ENCODE measurements at places on chromosomes 1 and 21.

GRCh38 chr1:10870493-10871096 is 74.1 kb upstream of the CASZ1 start:
- DNase-seq: no peak

DNA sequence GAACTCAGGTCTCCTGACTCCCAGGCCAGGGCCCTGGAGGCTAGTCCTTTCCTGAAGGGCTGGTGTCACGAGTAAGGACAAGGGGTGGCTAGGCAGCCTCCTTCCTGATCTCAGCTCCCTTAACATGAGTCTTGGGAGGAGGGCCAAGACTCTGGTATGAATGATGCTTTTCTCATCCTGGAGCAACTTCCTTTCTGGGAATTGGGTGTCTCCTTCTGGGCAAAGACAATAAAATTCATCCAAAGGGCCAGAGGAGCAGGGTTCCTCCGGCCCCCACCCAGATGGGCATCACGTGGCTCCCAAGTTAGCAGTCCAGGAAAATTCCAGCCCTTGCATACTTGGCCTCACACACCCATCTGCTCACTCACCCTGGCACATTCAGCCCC is at the start of gene FAM167B:
Gene FAM167B, plus strand, starts transcription at position 335 of the 386 bp plus-strand sequence. CDS start 200 bp downstream, outside the sequence.
- DNase-seq: no peak

- no peak for DNase-seq
These were observed 15.4 kb downstream of the CTH start for GRCh38 chr1:70426154-70427131.

GRCh38 chr1:162639718-162640117 is 7.5 kb downstream of the DDR2 start:
- DNase-seq: no peak

DNA sequence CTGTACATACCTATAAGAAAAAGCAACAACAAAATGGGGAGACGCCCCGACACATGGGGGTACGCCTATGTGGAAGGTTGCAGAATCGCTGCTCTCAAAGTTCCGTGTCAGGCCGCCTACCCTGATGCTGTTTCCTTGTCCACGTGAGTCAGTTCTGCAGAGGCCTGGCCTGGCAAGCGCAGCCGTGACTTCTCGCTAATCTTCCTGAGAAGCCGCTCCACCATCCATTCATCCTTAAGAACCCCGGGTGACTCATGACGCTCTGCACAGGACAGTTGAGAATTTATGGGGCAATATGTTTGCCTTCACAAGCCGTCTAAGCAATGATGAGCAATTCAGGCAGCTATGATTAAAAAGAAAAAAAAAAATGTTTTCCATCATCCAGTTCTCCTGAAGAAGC is 122.3 kb upstream of the TMPRSS2 start:
- DNase-seq: no peak

DNA sequence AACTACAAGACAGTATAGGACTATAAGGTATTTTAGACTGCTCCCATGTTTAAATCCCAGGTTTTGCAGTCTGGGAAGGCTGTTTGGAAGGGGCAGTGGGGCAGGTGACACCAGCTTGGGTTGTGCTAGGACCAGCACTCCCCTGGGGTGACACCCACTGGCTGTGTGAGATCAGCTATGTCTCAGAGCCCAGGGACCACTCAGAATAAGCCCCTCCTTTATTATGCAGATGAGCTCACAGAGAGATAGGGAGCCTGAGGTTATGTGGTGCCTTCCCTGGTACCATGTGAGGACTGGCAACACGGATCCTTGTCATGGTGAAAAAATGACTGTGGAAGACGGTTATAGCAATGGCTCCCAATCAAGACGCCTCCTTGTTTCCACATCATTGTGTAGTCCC is 71.0 kb downstream of the NENF start:
- no peak for DNase-seq

DNA sequence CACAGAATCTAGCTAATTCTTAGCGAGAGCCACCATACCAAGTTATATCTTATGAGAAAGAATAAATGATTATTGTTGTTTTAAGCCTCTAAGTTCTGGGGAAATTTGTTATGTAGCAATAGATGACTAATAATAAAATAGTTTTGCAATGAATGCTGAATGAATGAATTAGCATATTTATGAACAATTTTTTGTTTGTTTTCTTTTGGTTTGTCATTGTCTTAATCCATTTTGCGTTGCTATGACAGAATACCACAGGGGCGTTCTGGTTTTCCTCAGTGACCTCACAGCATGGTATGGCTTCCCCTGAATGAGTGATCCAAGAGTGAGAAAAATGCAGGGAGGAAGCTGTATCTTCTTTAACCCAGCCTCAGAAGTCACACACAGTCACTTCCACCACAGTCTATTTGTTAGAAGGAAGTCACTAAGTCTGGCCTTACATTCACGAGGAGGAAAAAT is 53.8 kb upstream of the HPDL start:
- no peak for DNase-seq

DNA sequence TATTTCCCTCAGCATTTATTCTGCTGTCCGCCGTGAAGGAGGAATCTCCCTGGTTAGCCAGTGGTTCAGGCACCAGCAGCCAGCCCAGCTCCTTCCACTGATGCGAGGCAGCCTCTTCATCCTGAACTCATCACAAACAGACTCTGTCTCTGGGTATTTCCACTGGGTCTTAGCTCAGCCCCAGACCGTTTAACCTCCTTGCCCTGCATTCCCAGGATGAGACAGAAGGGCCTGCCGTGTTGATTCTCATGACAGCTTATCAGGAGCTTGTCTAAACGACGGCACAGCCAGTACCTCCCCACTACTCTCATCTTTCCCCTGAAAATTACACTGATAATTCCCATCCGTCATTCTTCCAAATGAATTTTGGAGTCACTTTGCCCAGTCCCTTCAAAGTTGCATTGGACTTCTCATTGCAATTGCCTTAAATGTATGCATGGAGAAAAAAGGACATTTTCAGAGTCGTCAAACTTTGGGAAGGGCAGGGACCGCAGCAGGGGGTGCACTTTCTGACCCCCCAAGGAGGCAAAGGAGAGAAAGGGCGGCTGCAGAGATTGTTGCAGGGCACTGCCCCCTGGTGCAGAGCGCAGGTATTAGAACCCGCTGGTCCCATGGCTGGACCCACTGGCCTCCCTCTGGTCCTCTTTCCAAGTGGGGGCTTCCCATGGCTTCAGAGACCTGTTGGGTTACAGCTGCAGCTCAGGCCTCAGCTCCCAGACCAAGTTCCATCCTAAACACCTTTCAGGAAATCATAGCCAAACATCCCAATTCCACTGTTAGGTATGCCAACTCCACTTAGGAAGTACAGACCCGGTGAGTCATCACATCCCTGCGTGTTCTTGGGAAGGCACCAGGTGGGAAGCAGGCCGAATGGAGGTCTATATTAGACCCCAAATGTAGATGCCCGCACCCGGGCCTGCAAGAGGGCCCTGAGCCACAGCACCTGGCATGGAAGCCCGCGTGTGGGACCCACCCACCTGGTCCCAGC is 3.7 kb upstream of the MEGF6 start:
- DNase-seq: no peak
